ACHN (cell line): ENCODE measurements at places on chromosomes 13 and 19.

- no peak for DNase-seq
Observed at GRCh38 chr13:99075268-99076191, 97.7 kb upstream of the DOCK9 start.

- DNase-seq, result no peak
Observed at GRCh38 chr13:45786293-45786920, 65.1 kb downstream of the SIAH3 start.

GRCh38 chr19:44151491-44151890 is 10.1 kb downstream of the ZNF234 start:
- DNase-seq, result no peak

DNA sequence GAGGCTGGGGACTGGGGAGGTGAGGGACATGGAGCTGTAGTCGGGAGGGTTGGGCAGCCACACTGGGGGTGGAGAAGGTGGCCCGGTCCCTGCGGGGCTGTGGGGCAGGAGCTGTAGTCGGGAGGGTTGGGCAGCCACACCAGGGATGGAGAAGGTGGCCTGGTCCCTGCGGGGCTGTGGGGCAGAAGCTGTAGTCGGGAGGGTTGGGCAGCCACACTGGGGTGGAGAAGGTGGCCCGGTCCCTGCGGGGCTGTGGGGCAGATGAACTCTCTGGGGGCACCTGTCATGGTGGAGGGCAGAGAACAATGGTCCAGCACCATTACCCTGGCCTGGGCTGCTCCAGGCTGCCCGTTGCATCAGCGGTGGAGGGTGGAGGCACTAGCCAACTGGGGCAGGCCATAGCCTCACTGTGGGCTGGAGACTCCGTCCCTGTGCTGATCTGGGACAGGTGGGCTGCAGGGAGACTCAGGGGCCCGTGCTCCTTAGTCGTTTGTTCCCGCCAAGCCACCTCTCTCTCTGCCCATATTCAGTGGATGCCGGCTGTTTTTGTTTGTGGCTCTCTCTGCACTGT is 51.4 kb downstream of the ATP11A start:
- DNase-seq, result no peak

DNA sequence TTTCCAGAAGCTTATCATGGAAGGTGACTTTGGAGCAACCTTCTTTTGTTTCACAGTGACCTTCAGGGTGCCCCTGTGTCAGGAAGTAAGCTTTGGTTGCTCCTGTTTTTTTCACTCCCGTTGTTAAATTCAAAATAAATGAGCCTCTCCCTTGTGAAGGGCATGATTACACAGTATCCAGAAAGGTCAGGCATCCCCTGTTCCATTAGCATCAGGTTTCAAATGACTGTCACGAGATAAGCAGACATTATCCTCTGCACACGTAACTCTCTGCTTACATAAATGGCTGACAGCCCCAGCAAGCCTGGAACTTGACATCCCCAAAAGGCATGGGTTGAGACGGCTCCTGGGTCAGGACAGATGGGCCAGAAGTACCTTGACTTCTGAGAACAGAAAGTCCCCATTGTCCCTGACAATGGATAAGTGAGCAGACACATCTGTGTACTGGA is 52.0 kb downstream of the RAB20 start:
- no peak for DNase-seq

DNA sequence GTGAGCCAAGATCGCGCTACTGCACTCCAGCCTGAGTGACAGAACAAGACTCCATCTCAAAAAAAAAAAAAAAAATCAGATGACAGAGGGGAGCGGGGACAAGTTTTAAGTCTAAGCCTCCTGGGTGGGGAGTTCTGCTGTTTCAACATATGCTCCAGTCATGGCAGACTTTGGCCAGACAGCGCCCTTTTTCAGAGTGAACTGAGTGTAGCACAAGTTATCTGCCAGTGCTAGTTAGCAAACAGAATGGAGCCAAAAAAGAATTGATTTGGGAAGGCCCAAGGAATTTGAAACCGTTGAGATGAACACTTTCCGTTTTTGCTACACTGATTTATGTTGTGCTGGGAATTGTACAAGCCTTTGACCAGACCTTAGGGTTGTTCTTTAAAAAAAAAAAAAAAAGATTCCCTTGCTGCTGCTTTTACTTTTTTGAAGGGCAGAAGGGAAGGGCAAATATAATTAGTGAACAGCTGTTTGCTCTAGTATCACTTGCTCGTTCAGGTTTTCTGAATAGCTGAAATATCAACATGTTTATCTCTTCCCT is 5.7 kb downstream of the ACTN4 start:
- DNase-seq, result no peak

- DNase-seq, result no peak
Observed at GRCh38 chr13:100824366-100824765, 149.8 kb upstream of the TMTC4 start.
